Muscle of back (tissue), 13 donors: ENCODE measurements at places on chromosomes 3 and 15.

- no peak for DNase-seq
Observed at GRCh38 chr15:80669663-80670273, 25.3 kb upstream of the ABHD17C start.

- no peak for DNase-seq
Observed at GRCh38 chr3:136954980-136955780, 2.6 kb upstream of the IL20RB start.

GRCh38 chr3:108130236-108130635 lies 39.4 kb upstream of the CD47 start:
- DNase-seq: no peak

- peak; percentile 48 for DNase-seq
Observed at GRCh38 chr15:34855413-34855812, 60.1 kb upstream of the ACTC1 start.

- peak; percentile 1 for DNase-seq
Observed at GRCh38 chr3:115071601-115072000, 75.5 kb downstream of the ZBTB20 start.

DNA sequence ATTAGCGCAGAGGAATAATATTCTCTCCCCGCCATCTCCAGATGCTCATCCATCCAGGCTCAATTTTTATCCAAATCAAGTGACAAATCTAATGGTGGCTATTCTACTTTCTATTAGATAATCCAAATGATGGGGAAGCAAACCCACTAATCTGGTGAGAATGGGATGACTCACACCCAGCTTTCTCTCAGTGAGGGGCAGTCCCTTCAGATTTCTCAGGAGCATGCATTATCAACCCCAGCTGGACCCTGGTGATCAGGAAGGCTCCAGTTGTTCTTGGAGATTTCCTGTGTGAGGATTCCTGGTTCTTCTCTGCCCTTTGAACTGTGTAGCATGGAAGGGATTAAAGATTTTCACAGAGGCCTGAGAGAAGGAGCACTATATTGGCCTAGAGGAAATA lies 358.0 kb downstream of the WDR72 start:
- no peak for DNase-seq

- DNase-seq: no peak
Observed at GRCh38 chr3:34531156-34531555, 732.7 kb downstream of the PDCD6IP start.

- DNase-seq: no peak
Observed at GRCh38 chr3:148528024-148528423, 169.7 kb upstream of the AGTR1 start.

DNA sequence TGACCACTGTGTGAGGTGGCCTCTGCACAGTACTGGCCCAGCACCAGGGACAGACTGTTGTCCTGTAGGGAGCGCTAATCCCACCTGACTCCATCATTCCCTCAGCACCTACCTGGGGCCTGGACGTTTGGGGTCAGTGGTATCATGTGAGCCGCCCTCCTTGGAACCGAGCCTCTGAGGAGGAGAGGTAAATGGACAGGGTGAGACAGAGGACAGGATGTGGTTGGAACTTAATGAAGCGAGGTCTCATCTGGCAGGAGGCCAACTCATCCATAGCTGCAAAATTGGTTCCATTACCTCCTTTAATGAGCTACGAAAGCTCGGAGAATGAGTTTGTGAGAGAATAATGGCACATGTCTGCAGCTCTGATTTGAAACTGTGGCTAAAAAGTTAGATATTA lies 13.9 kb downstream of the MAPKAPK3 start:
- DNase-seq: no peak

- DNase-seq: peak; percentile 67
Observed at GRCh38 chr3:196528639-196529233, 13.6 kb upstream of the SMCO1 start.

- DNase-seq: peak; percentile 12
Observed at GRCh38 chr3:120678331-120678947, 3.6 kb downstream of the HGD start.
